ENCODE measurements at places on chromosomes 12 and 14.

- DNase-seq = peak; percentile 9
Observed at GRCh38 chr12:33439587-33440011, at the start of gene SYT10. SYT10 (minus strand) TSS chr12:33439819; CDS start chr12:33439522, 297 bp downstream.

GRCh38 chr12:109783965-109784244 is 49.3 kb downstream of the TRPV4 start:
- no peak for DNase-seq

DNA sequence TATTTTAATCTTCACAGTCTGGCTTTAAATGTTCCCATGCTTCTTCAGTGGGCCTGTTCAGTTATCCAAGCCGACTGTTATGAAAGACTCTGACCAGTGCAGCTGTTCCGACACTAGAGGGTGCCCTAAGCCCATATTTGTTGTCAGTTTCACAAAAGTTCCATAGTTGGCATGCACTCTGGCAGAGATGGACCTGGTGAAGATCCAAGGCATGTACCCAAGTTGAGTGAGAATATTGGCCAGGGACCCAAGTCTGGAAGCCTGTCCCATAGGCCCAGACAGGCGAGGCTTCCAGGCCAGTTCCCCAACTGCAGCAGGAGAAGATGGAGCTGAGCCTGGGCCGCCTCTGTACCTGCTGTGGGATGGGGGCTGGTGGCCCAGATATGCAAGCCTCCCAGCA is 27.4 kb upstream of the GUCY2C start:
- DNase-seq = peak; percentile 56

GRCh38 chr14:100670753-100671049 is 56.0 kb upstream of the DLK1 start:
- no peak for DNase-seq

- no peak for DNase-seq
Observed at GRCh38 chr14:97331526-97331925, 534.3 kb downstream of the VRK1 start.

DNA sequence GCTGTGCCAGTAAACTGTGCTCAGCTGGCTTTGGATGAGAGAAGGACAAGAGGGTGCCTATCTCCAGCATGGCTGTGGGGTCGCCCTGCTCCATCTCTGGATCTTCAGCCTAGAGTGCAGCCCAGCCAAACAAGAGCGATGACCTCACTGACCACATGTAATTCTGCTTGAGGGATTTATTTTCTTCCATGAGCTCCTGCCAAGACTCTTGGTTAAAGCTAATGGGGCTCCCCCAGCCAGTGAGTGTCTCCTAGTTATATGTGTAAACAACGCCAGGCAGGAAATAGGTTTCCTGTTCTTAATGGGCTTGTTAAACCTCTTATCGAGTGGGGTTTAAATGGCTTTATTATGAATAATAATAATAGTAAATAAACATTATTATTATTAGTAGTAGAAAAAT is 397.2 kb downstream of the NRXN3 start:
- DNase-seq = no peak

- no peak for DNase-seq
Observed at GRCh38 chr14:83899706-83900105, 1630.2 kb upstream of the FLRT2 start.

GRCh38 chr12:58888131-58888783 is 32.0 kb downstream of the LRIG3 start:
- DNase-seq = no peak

DNA sequence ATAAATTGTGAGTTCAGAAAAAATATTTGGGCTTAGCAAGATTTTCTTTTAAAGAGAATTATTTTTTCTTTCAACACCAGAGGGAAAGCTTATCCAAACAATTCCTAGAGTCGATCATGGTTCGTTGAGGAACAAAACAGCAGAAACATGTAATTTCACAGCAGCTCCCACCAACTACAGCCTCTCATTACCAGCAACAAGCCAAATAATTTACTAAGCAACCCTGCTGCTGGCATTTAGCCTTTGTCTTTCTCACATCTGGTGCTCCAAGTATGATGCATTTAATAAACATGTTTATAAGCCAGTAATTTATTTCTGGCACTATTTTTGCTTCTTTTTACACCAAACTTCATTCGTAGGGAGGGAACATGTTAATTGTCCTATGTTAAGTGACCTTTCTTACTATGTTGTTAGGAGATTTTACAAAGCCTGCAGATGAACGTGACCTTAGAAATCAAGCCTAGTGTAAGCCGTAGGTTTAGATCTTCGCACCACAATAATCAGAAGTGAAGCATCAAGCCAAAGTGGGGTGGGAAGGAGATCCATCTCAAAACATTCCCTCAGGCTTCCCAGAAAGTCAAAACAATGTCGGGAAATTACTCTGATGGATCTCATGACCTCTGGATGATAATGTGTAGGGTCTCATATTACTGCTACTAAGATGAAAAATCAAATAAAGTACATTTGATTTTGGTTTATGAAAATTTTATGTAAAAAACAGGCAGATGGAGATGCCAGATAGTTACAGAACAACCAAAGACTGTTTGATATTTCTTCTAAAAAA is 128.4 kb downstream of the RPAP3 start:
- no peak for DNase-seq

GRCh38 chr14:21631084-21631483 is 3.7 kb downstream of the OR10G2 start:
- no peak for DNase-seq

- no peak for DNase-seq
Observed at GRCh38 chr14:31312934-31313333, 105.3 kb upstream of the HECTD1 start.

GRCh38 chr12:106900554-106900953 is 55.2 kb upstream of the TMEM263 start:
- DNase-seq = no peak

GRCh38 chr12:68348419-68348818 is 16.3 kb upstream of the MDM1 start:
- no peak for DNase-seq

DNA sequence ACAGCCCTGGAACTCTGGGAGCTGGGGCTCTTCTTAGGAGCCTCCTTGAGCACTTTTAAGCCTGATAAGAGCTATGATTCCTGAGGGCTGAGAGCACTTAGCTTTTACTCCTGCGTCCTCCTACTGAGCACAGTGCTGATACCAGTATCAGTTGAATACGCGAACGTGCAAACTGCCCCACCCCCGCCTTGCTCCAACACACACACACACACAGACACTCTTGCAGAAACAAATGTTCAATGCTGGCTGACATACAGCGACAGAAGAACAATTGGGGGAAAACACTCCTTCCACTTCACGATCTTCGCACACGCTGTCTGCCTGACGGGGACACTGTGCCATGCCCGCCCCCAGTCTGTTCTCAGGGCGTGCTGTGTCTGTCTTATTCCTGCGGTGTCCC is 57.2 kb upstream of the DLK1 start:
- DNase-seq = no peak

- DNase-seq = no peak
Observed at GRCh38 chr12:93668919-93669418, 8.2 kb upstream of the CRADD start.

Data from dermis microvascular lymphatic vessel endothelial cell (primary cell).